PC-3 (cell line): ENCODE measurements at places on chromosomes 2 and 18. TPM values are rescaled to one million over a fixed set of nuclear protein-coding genes. Genes with fewer than 3 reads are reported as not detected.

ST8SIA5 gene
- 0.04 TPM in 1 of 2 replicates, not detected in the other for total RNA-seq

CFAP210 gene
- total RNA-seq: not detected in 2 replicates

TXNDC2 gene
- total RNA-seq: 0.87 TPM in 1 of 2 replicates, not detected in the other

MAP3K19 gene
- total RNA-seq: not detected in 2 replicates

HMSD gene
- 0.12 and 0.40 TPM in 2 replicates for total RNA-seq

GBX2 gene
- total RNA-seq: 30.5 and 40.5 TPM in 2 replicates

ARHGEF4 gene
- total RNA-seq: 21.5 and 30.5 TPM in 2 replicates

SERPINB12 gene
- total RNA-seq: not detected in 2 replicates

RAPGEF4 gene
- total RNA-seq: 0.87 and 2.1 TPM in 2 replicates

HOXD1 gene
- not detected in 2 replicates for total RNA-seq

DNA sequence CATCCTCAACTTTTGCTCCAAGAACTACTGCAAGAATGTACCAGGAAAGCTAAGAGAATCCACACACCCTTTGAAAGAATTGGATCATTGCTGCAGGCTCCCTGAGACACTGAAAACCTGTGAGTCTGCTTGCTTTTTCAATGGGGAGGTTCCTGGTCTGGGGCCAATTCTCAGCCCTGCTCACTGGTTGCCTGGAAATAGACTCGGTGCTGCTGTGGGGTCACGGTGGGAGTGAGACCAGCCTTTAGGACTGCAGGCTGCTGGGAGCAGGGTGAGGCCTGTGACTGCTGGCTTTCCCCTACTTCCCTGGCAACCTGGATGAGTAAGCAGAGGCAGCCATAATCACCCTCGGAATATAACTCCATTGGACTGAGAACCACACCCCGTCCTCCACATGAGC, 569.3 kb downstream of the DPP10 start:
- H3K36me3 ChIP-seq: no peaks in the 10 kb centered on the region
- no peak for DNase-seq
- H3K4me3 ChIP-seq: no peak overlapping the region

- DNase-seq: no peak
- no peak overlapping the region for H3K4me3 ChIP-seq
- no peaks in the 10 kb centered on the region for H3K36me3 ChIP-seq
- no peaks in the 10 kb centered on the region; the same call in 1 of the 2 replicates for H3K4me1 ChIP-seq
These were observed 68.9 kb upstream of the CNGA3 start for GRCh38 chr2:98277162-98277859.

DNA sequence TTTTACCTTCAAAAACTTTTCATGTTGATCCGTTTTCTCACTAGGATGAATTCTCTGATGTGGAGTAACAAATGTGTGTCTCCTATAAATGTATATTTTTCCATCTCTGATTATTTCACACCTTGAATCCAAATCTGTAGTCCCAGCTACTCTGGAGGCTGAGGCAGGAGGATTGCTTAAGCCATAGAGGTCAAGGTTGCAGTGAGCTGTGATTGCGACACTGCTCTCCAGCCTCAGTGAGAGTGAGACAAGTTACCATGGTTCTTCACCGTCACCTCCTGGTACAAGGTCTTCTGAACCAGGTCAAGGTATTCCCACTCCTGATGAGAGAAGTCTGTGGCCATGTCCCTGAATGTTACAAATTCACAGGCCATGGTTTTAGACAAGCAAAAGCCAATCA, 15.1 kb downstream of the GMCL1 start:
- no peak overlapping the region for H3K4me3 ChIP-seq
- peaks cover 33% of the 10 kb centered on the region for H3K4me1 ChIP-seq
- H3K27ac ChIP-seq: peak overlapping the region; percentile 51
- DNase-seq: no peak
- no peaks in the 10 kb centered on the region for H3K27me3 ChIP-seq

DNA sequence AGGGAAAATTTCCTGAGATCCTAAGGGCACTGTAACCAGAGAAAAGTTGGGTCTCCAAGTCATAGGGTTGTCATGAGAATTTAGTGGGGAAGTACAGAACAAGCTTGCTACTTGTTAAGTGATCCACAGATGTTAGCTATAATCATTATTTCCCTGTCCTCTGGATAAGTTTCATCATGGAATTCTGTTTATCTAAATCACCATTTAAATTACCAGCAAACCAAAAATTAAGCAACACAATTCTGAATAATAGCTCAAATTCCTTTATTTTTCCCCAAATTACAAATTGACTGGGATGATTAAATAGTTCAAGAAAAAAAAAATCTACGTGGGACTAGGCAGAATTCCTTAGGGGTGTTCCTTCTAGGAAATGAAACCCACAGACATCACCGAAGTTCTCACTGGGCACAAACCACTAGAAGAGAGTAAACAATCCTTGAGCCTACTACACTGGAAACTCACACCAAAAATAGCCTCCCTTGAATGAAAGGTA, 159.5 kb downstream of the COL6A3 start:
- no peak for DNase-seq
- peaks cover 52% of the 10 kb centered on the region for H3K4me1 ChIP-seq
- H3K36me3 ChIP-seq: no peaks in the 10 kb centered on the region
- no peak overlapping the region for H3K4me3 ChIP-seq
- no peaks in the 10 kb centered on the region for H3K27me3 ChIP-seq

- H3K36me3 ChIP-seq: no peaks in the 10 kb centered on the region
- peaks cover 30% of the 10 kb centered on the region for H3K4me1 ChIP-seq
- DNase-seq: no peak
- H3K4me3 ChIP-seq: no peak overlapping the region
- H3K27ac ChIP-seq: no peak overlapping the region
These were observed 154.2 kb upstream of the DLX2 start for GRCh38 chr2:172256886-172257285.

GRCh38 chr2:67613227-67613626, 216.1 kb downstream of the ETAA1 start:
- no peaks in the 10 kb centered on the region for H3K36me3 ChIP-seq
- H3K4me3 ChIP-seq: no peak overlapping the region
- DNase-seq: no peak
- no peak overlapping the region for H3K27ac ChIP-seq

DNA sequence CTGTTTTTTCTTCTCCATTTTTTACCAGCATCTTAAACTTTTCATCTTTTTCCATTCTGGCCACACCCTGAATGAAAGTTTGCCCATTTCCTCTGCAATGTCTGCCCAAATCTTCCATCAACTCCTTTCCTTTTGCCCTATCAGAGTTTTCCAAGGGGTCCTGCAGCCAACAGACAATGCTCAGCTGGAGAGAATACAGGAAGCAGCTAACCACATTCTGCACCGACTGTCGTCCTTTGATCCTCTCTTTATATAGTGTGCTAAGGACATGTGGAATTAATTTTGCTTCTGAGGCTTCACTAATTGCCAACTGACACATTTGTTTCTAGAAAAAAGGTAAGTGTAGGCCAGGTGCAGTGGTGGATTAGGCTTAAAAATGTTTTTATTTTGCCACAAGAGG, 50.5 kb upstream of the DLX2 start:
- H3K4me3 ChIP-seq: no peak overlapping the region
- H3K4me1 ChIP-seq: no peaks in the 10 kb centered on the region
- no peaks in the 10 kb centered on the region for H3K36me3 ChIP-seq

- H3K4me1 ChIP-seq: no peaks in the 10 kb centered on the region; the same call in 1 of the 2 replicates
- DNase-seq: no peak
- no peaks in the 10 kb centered on the region for H3K27me3 ChIP-seq
- no peak overlapping the region for H3K27ac ChIP-seq
- no peak overlapping the region for H3K4me3 ChIP-seq
These were observed 5.2 kb upstream of the TMEM177 start for GRCh38 chr2:119673796-119674195.

DNA sequence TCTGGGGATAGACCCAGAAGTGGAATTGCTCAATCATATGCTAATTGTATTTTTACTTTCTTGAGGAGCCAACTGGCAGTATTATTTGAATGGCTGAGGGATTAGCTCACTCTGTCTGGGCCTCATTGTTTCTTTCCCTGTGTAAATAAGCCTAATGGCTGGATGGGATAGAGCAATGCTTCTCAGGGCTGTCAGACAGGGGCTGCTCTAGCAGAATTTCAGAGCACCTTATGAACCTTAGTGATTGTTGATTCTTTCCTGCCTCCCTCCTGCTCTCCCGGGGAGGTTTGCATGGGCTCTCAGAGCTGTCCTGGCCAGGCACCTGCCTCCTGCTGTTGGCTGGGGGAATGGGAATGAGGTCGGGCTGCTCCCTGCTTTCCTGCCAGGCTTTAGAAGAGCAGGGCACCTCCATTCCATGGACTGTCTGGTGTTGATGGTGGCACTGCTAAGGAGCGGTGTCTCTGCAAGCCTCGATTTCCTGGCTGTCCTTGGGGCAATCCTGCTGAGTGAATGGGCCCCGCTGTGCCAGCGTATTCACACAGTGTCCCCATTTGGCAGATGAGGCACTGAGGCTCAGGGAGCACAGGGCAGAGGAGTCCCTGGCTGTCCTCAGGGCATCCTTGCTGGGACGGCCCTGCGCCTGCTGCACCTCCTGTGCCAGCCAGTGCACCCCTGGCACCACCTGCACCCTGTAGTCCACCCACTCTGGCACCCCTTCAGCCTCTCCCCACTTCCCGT, 468.2 kb upstream of the HS6ST1 start:
- H3K36me3 ChIP-seq: no peaks in the 10 kb centered on the region
- peaks cover 18% of the 10 kb centered on the region; the same call in 1 of the 2 replicates for H3K27me3 ChIP-seq
- DNase-seq: no peak
- no peak overlapping the region for H3K4me3 ChIP-seq
- H3K4me1 ChIP-seq: no peaks in the 10 kb centered on the region
- H3K27ac ChIP-seq: no peak overlapping the region

DNA sequence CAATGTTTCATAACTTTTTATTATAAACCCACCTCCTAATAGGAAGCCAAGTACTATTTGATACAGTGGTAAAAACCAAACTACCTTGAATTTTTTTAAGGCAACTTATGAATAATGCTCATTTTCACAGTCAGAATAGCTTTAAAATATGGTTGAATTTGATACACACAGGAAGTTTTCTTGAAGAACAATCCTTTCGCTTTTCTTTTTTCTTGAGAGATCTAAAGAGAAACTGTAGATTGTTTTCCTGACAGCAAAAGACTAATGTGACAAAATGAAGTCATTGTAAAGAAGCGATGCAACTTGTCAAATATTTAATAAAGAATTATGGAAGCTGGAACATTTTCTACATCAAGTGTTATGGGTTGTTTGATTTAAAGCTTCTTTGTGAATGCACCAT, 227.7 kb downstream of the ALPK2 start:
- H3K36me3 ChIP-seq: peaks cover 7% of the 10 kb centered on the region; the same call in 1 of the 2 replicates
- no peak overlapping the region for H3K27ac ChIP-seq

DNA sequence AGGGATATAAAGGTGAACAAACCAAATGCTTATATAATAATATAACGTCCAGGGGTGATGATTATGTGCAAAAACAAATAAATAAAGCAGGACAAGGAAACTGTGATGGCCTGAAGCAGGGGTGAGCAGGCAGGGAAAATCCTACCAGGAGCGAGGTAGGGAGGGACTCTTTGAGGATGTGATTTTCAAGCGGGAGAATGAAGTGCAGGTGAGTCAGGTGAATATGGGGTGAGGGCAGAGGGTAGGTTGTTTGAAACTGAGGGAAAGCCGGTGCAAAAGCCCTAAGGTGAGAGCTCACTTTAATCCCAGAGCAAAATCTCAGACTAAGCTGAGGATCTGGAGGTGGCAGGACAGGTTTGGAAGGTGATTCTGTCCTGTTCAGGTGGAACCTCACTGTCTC, 40.7 kb downstream of the CYP26B1 start:
- H3K27me3 ChIP-seq: peaks cover 13% of the 10 kb centered on the region; the same call in 1 of the 2 replicates
- no peak overlapping the region for H3K27ac ChIP-seq
- H3K4me1 ChIP-seq: peaks cover 18% of the 10 kb centered on the region
- H3K36me3 ChIP-seq: no peaks in the 10 kb centered on the region
- DNase-seq: no peak
- H3K4me3 ChIP-seq: no peak overlapping the region

DNA sequence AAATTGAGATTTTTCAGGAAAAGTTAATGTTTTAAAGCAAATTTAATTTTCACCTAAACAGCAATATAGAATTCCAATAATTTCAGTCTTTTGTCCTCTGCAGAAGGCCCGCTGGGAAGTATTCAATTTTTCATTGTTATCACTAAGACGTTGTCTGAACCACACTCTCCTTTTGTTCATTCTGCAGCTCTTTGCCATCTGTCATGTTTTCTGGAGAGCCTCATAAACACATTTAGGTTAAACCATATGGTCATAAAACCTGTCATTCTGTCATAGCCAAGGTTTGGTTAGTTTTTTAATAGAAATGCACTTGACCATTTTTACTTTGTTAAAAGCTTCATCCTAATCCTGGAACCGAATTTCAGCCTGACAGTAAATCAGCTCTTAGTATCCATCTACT, 54.0 kb upstream of the PGAP1 start:
- no peak overlapping the region for H3K4me3 ChIP-seq
- H3K4me1 ChIP-seq: no peaks in the 10 kb centered on the region
- H3K27me3 ChIP-seq: no peaks in the 10 kb centered on the region

DNA sequence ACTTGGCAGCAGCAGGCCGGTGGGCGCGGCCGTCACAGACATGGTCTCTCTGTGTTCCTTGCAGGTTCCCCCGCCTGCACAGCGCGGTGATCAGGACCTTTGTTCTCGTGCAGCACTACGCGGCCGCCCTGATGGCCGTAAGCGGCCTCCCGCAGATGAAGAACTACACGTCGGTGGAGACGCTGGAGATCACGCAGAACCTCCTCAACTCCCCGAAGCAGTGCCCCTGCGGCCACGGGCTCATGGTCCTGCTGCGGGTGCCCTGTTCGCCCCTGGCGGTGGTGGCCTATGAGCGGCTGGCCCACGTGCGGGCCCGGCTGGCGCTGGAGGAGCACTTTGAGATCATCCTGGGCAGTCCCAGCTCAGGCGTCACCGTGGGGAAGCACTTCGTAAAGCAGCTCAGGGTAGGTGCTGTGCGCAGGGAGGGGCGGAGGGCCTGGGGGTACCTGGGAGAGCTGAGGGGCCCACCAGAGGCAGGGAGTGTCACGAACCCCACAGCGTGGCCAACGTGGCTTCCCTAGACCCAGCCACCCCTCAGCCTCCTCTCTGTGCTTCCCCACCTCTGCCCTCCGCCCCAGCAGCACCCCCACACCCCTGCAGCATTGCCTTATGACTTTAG, 59.3 kb downstream of the NTSR2 start:
- no peaks in the 10 kb centered on the region for H3K36me3 ChIP-seq
- H3K4me1 ChIP-seq: no peaks in the 10 kb centered on the region
- H3K4me3 ChIP-seq: no peak overlapping the region
- no peak for DNase-seq

DNA sequence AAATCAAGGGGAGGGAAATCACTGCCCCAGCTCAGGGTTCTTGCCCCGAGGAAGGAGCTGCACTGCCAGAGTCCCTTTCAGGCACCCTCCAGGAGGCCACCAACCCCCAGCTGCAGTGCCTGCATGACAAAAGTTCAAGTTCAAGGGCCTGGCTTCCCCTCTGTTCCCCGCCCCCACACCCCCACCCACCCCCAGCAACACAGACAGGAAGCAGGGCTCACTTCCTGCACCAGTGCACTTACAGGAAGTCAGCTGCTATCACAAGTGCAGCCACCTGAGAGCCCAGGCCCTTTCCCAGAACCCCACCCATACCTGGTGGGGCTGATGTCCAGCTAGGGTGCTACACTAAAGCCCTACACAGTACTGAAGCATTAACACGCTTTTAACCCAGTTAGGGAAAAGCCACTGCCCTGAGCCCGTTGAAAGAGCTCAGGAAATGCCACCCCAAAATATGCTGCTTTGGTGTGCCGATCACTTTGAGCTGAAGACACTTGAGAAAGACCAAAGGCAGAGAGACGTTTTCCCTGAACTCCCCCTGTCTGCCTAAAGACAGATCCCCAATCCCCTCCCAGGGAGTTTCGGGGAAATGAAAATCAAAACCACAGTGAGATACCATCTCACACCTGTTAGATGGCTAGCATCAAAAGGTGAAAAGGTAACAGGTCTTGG, 109.9 kb upstream of the CAB39 start:
- no peak overlapping the region for H3K4me3 ChIP-seq
- no peaks in the 10 kb centered on the region for H3K4me1 ChIP-seq
- no peak overlapping the region for H3K27ac ChIP-seq
- H3K36me3 ChIP-seq: no peaks in the 10 kb centered on the region
